ENCODE measurements at places on chromosomes 2 and 18.

DNA sequence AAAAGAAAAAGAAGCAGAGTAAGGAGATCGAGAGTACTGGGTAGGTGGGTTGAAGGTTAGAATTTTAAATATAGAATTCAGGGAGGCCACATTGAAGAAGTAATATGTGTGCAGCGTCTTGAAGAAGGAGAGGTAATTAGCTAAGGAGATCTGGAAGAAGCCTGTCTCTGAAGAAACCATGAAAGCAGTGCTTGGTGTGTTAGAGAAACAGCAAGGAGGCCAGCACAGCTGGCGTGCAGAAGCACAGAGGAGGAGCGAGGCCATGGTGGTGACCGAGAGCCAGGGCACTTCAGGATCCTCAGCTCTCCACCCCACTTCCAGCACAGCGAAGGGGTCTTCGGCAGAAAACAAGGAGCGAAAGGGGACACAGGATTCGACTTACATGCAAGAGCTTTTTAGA, 305.8 kb downstream of the STK39 start:
- DNase-seq, result no peak

DNA sequence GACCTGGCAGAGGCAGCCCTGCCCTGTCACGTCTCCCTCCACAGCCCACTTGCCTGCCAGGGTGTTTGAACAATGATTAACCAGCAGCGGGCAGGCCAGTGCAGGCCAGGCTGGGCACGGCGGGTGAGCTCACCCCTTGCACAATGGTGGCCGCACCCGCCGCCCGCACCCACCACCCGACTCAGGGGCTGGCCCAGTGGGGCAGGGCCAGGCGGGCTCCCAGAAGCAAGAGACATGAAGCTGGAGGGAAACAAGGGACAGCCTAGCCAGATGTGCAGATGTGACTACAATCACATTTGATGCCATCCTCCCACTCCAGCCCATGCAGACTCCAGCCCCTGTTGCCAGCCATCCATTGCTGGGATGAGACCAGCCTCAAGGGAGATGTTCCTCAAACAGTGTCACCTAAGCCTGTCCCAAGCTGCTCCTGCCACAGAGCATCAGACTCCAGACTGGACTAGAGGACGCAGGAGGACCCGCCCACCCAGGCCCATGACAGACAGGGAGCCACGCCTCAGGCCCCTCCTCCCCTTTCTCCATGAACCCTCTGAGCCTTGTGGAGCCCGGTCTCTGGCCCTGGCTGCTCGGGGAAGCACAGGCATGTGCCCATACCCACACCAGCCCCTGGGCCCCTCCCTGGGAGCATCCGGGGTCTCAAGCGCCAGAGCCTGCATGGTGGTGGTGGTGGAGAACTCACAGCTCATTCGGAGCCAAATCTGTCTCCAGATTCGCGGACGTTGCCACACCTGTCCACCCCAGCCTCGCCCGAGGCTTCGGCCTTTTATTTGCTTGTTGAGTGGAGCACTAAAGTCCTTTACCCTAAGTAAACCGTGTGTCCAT, 45.0 kb downstream of the SDC1 start:
- DNase-seq, result no peak

DNA sequence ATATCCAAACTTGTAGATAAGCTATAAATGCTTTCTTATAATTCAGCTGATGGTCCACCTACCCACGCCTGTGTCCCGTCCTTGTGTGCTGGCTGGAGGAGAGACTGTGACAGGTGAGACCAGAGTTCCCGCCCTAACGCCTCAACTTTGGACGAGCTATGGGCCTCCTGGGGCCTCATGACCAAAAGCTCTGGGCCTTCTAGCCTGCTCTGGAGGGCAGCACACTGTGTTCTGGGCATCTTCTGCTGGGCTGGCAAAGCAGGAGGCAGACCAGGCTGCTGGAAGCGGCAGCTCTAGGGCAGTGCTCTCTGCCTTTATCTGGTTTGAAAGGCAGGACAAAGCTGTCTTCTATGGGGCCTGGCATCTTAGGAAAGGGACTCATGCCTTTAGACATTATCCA, 26.0 kb upstream of the PAX8 start:
- no peak for DNase-seq

GRCh38 chr2:162706770-162707169, 131.8 kb downstream of the KCNH7 start:
- DNase-seq, result peak; percentile 56

- DNase-seq, result no peak
Measured at GRCh38 chr18:78911751-78912283, 67.8 kb upstream of the SALL3 start.

Data from NCI-H2081 treated with DMSO at 0.1 percent for 48 hours (cell line).